ENCODE measurements at places on chromosomes 1 and 21.

DNA sequence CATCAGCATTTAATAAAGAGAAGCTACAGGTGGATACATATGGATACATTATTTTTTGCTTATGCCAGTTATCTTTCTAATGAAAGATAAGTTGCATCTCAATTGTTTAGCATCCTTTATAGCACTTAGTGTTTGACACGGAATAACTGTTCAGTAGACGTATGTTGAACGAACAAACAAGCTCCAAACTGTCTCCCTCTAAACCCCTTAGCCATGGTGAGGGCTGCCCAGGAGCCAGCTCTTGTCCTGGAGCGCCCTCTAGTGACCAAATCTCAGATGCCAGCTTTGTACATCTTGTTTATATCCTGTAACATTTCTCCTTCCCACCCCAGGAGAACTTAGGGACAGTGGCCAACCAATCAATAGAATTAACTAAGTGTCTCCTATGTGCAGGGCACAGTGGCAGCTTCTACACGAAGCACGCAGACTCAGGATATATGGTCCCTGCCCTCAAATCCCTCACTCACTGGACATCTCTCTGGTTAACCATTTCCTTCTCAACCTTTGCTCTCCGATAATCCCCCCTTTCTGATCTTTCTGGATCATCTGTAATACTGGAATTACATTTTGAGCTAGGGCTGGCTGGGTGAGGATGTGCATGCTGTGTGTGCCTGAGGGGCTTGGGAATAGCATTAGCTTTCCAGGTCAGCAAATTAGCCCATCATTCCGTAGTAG is 22.9 kb downstream of the KCNA10 start:
- no peak for DNase-seq

DNA sequence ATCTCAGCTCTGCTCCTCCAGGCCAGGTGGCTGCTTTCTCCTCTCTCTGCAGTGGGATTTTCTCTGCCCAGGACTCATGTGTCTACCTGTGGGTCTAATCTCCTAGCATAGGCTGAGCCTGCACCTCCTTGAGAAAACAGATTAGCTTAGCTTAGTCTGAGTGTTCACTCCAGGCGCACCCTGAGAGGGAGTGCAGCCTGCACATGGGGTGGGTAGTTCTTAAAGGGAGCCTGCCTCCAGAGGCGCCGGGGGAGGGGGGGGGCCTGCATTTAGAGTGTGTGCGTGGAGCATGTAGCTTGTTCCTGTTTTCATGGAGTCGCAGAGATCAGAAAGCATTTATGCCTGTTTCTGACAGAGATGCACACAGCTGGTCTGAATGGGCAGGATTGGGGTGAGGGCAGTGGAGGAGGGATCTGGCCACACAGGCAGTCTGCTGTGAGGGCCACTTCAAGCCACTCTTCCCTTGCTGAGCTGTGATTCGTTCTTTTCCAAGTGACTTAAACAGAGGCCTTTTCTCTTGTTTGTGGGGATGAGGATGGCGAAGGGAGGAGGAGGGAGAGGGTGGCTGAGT is 45.2 kb downstream of the GALNT2 start:
- DNase-seq: no peak

- no peak for DNase-seq
Observed at GRCh38 chr1:233372218-233373120, 44.9 kb downstream of the MAP3K21 start.

- DNase-seq: no peak
Observed at GRCh38 chr1:50522691-50523342, 99.6 kb upstream of the DMRTA2 start.

DNA sequence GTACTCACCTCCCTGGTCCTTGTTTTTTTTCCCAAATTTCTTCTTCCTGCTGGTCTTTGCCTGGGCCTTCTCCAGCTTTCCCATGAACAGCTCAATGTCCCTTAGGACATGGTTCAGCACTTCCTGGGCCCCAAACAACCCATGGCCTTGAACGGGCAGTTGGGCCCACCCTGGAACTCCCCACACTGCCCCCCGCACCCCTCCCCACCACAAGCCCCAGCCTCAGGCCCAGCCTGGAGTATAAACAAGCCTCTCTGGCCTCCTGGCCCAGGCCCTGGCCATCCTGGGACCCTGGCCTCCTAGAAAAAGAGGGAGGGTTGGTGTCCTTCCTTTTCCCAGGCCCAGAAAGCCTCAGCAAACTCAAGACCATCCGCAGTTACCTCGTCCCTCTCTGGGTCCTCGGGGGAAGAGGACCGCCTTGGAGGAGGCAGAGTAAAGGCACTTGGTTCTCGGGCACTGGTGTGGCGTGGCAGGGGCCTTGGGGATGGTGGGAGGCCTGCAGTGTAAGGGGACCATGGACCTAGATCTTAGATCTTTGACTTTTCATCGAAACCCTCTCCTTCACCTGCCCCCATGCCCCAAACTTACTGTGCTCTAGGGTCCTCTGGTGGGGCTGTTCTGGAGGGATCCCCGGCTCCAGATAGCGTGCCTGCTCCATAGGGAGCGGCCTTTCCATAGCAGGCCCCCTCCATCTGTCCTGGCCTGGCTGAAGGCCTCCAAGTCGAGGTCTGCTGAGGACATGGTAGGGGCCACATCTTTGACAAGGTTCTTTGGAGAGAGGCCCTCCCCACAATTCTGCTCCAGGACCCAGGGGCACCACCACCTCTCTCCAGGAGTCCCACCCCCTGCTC is 5.6 kb downstream of the EPS8L3 start:
- no peak for DNase-seq

DNA sequence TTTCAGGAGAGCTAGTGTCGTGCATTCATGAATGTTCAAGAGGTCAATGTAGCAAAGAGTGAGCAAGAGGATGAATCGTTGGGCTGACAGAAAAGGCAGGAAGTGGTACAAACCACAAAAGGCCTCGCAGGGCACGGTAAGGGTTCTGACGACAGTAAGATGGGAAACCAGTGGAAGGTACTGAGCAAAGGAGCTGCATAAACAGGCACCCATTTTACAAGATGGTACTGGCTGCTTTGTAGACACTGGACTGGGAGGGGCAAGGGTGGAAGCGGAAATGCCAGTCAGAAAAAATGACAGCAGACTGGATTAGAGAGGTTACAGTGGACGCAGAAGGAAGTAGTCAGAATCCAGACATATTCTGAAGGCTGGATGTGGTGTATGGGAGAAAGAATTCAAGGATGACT is 123.5 kb downstream of the PTPN14 start:
- no peak for DNase-seq

DNA sequence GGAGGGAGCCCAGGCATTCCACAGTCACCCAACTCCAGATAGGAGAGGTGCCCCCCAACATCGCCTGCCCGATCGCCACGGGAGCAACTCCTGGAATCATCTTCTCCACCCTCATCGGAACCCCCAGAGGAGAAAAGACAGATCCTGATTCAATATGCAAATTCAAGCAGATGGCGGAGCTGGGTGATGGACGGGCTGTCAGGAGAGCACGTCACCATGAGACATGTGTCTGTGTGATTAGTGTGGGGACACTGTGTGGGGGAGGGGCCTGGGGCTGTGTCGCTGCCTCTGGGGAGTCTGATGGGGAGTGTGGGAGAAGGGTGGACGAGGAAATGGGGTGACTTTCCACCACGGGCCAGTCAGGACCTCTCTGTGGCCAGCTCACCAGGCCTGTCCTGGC is 90.2 kb upstream of the CSF3R start:
- no peak for DNase-seq

- DNase-seq: no peak
Observed at GRCh38 chr1:39755965-39756659, 15.0 kb downstream of the OXCT2 start.

GRCh38 chr1:65872301-65872700 is 79.6 kb downstream of the PDE4B start:
- no peak for DNase-seq

- no peak for DNase-seq
Observed at GRCh38 chr1:164689672-164690511, 130.9 kb downstream of the PBX1 start.

DNA sequence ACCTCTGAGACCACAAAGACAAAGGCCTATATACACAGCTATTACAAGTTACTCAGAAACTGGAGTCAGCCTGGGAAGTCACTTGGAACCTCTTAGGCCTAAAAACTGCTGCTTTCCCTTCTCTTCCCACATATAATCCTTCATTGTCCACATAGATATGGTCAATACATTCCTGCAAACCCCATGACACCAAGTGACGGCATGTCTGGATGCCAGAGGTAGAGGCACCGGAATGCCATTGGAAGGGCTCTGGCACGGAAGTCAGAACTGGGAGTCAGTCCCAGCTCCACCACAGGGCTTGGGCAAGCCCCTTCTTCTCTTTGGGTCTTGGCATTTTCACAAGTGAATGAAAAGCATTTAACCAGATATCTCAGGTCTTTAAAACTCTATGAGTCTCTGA is 204.7 kb downstream of the MATN1 start:
- no peak for DNase-seq

GRCh38 chr1:68103011-68103545 is 52.7 kb upstream of the DIRAS3 start:
- no peak for DNase-seq

GRCh38 chr21:21085206-21085605 is 87.0 kb downstream of the NCAM2 start:
- no peak for DNase-seq

DNA sequence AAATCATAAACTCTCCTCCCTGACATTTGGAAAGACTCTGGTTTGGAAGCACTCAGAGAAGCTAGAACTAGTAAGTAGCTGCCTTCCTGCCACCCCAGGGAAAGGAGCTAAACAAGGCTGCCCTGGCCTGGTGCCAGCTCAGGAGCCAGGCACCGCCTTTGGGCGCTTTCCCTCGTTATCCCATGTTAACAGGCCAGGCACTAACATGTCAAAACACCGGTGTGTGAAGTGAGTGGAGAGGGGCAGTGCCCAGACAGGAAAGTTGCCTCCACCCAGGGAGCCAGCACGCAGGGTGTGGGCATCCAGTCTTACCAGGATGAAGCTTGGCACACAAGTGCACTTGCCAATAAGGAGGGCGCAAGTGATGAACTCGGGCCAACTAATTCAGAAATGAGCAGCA is 346.8 kb downstream of the RRAGC start:
- DNase-seq: no peak

DNA sequence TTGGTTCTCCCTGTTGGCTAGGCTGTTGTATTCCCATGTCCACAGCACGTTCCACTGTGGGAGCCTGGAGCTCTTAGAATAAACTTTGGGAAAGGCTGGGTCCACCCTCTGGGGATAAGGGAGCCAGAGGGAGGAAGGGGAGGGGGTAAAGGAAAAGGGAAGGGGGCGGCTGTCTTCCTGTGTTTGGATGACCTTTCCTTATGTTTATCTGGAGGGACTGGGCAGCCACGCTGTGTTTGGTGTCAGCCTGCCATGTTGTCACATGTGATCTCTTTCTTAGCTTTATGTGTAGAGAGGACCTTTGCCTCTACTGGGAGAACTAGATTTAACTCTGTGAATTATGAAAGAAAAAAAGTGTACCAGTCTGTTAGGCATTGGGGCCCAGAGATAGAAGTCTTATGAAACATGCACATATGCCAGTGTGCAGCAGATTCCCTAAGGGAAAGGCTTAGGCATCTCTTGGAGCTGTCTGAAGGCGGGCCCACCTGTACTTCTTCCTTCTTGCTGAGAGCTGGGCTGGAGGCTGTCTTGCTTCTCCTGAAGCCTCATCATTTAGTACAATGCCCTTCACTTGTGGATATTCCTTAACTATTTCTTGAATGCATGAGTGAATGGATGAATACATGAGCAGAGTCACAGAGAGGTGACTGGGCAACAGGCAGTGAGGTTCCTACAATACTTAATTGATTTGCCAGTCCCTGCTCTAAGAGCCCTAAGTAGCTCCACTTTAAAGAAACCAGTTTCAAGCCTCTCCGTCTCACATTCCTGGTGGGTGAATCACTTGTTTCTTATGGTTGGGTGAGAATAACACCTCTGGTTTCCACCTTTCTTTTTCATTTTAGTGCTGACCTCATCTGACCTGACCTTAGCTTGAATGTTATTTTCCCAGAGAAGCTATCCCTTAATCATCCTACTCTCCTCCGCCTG is 62.5 kb upstream of the ARHGAP29 start:
- DNase-seq: no peak

- DNase-seq: no peak
Observed at GRCh38 chr1:86997538-86997937, 83.1 kb downstream of the HS2ST1 start.

GRCh38 chr1:110390096-110390495 is 730 bp downstream of the SLC16A4 start:
- DNase-seq: peak; percentile 73

GRCh38 chr1:179550746-179551682 is 24.7 kb downstream of the NPHS2 start:
- peak; percentile 13 for DNase-seq

- DNase-seq: peak; percentile 80
Observed at GRCh38 chr1:220370041-220370700, 97.9 kb upstream of the RAB3GAP2 start.

DNA sequence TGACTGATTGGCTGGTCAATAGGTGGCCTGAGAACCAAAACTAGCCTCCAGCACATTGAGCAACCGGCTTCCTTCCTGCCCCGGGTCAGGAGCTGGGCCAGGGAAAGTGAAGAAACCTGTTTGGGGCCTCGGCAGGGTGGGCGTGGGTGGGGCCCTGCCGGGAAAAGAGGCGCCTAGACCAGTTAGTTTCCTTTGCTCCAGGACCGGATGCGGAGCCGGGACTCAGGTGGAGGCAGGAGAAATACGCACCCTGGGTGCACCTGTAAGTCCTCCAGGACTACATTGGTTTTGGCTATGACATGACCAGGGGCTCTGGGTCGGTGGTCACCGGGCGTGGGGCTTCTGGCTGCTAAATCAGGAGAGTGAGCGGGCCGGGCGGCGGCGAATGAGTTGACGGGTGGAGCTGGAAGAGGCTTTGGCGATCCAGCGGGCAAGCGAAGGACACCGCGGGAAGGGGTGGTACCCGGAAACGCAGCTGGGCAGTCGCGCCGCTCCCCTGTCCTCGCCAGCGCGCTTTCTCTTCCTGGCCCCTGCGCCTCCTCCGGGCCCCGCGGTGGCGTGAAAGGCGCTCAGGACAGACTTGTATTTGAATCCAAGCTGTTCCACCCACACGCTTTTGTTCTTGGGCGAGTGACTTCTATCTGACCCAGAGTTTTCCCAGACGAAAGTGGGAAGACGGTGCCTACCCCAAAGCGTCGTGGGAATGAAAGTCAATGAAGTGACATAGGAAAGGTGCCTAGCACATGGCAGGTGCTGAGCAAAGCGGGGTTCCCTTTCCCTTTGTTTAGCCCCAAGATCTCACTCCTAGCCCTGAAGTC is 30.6 kb upstream of the JUN start:
- no peak for DNase-seq

DNA sequence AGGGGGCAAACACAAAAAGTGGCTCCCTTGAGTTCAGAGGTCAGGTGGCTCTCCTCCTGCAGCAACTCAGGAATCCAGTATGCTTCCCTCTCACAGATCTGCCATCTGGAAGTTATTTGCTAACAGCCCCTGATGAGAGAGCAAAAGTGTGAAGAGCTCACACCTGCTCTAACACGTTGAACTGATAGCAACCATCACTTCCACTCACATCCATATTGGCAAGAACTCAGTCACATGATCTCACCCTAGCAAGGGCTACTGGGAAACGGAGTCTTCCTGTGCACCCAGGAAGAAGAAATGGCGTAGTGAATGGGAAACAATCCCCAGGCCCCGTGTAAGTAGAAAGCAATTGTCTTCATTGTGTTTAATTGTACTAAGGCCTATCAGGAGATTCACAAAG is 20.7 kb upstream of the SLC45A1 start:
- DNase-seq: no peak
